MCF 10A (cell line): ENCODE measurements at places on chromosomes 11 and 22. TPM values are rescaled to one million over a fixed set of nuclear protein-coding genes. Genes with fewer than 3 reads are reported as not detected.

DNA sequence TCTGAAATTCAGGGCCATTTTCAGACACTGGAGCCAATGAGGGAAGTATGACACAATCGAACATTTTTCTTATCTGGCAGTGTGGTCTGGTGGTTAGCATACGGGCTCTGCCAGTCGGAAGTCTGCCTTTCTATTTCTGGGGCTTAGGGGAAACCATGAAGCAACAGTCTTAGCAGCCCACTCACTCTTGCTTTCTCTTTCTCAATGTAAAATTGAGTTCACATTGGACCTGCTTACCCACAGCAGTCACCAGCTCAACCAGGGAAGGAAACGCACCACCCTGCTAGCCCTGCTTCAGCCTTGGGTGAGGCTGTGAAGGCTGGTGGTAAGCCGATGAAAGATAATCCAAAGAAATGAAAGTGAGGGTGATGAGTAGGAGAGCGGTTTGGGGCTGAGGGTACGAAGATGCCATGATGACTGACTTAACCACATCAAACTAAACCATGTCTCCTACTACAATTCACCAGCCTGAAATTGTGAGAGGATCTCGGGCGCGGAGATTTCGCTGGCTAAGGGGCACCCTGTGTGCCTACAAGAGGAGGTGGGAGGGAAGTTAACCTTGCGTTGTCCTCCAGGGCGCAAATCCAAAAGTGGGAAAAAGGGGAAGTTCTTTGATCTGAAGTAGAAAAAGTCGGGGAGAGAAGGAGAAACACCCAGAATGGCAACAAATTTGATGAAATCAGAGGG, 2.0 kb upstream of the LMO2 start:
- no peaks in the 10 kb centered on the region for H3K27me3 ChIP-seq
- no peaks in the 10 kb centered on the region for H3K36me3 ChIP-seq
- no peak overlapping the region for H3K4me3 ChIP-seq
- no peak for DNase-seq
- peaks cover 10% of the 10 kb centered on the region for H3K4me1 ChIP-seq
- no peak overlapping the region for H3K27ac ChIP-seq

- H3K27ac ChIP-seq: peak overlapping the region; percentile 2
- no peaks in the 10 kb centered on the region for H3K27me3 ChIP-seq
- no peaks in the 10 kb centered on the region for H3K36me3 ChIP-seq
- peaks cover 31% of the 10 kb centered on the region for H3K4me1 ChIP-seq
- no peak for DNase-seq
Observed at GRCh38 chr11:102552447-102553194, 22.1 kb upstream of the MMP7 start.

DGCR2 gene
- total RNA-seq: 41.2 and 50.1 TPM in 2 replicates

PITPNB gene
- 93.1 and 124 TPM in 2 replicates for total RNA-seq

RIC3 gene
- total RNA-seq: 0.65 and 0.96 TPM in 2 replicates

- no peaks in the 10 kb centered on the region for H3K27me3 ChIP-seq
- H3K4me3 ChIP-seq: no peak overlapping the region
- DNase-seq: no peak
Observed at GRCh38 chr11:66929753-66930152, 28.4 kb downstream of the PC start.

TRPM5 gene
- total RNA-seq: not detected in 2 replicates

DNA sequence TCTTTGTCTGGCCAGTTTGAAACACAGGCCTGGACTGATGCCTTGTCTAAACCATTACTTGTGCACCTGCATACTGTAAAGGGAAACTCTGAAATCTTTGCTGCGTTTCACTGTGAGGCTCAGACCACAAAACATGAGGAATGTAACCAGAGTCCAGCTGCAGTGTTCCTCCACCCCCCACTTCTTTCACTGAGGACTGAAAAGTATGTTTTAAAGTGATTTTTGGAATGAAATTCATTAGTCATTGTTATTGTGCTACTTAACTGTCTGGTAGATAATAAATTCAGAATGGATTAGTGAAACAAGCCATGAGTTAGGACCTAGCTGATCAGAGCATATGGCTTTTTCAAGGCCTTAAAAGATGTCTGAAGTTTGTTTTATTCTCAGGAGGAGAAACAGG, 181.2 kb downstream of the WNT11 start:
- H3K36me3 ChIP-seq: peaks cover 5% of the 10 kb centered on the region
- H3K27me3 ChIP-seq: no peaks in the 10 kb centered on the region
- no peak overlapping the region for H3K27ac ChIP-seq
- no peak overlapping the region for H3K4me3 ChIP-seq
- DNase-seq: no peak

DNA sequence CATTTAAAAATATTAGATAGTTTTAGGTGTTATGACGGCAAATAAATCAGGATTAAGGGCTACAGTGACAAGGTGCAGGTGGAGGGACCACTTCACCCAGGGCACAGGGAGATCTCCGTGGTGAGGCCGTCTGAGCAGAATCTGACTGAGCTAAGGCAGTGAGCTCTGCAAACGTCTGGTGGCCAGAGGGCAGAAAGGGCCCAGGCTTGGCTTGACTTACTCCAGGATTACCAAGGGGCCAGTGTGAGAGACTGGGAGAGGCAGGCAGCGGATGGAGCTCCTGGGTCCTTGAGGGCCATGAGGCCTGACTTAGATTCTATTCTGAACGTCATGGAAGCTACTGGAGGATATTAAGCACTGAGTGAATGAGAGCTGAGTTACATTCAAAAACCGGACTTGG, 125.9 kb upstream of the B3GAT1 start:
- H3K27ac ChIP-seq: no peak overlapping the region
- H3K27me3 ChIP-seq: no peaks in the 10 kb centered on the region
- H3K4me1 ChIP-seq: no peaks in the 10 kb centered on the region
- DNase-seq: no peak
- H3K4me3 ChIP-seq: no peak overlapping the region
- H3K36me3 ChIP-seq: peaks cover 6% of the 10 kb centered on the region

IGF2 gene
- total RNA-seq: 0.29 and 0.35 TPM in 2 replicates
